Posterior vena cava (tissue), 2 donors: ENCODE measurements at places on chromosomes 4 and X. TPM values are rescaled to one million over a fixed set of nuclear protein-coding genes. Genes with fewer than 3 reads are reported as not detected.

DNA sequence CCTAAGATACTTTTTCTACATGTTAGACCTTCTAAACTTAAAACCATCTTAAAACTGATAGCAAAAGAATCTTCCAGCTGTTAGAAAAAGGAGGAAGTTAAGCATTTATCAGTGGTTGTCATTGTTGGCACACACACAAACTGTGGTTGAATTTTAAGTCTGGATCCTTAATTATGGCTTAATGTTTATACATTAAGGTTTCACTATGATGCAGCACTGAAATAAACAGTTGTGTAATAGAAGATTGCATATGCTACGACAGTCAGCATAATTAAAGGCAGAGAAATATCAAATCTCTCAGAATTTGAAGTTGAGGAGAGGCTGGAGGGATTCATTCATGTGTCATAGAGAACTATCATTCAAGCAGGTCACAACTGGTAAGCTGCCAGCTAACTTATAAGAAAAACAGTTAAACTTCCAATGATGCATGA, 32.3 kb downstream of the ADGRA3 start:
- no peak for DNase-seq

GRCh38 chr4:55910140-55910539, 38.6 kb upstream of the CEP135 start:
- DNase-seq = no peak

DNA sequence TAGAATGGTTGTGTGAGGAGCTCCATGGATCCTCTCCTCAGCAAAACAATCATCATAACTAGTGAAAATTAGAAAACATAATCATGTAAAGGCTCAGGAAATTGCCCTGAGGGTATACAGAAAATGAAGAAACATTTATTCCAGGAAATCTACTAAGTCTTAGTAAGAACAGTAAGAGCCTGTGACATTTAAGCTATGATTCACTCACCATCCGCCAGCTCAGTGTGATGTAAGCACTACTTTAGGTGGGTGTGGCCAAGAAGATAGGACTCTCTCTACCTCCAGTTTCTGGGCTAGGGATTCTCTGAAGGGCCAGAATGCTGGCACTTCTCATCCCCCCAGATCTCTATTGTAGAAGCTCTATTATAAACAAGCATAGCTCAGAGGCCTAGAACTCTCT, 147.5 kb downstream of the DLG3 start:
- no peak for DNase-seq

GRCh38 chr4:76867880-76868655, 29.9 kb downstream of the SOWAHB start:
- no peak for DNase-seq

- no peak for DNase-seq
Measured at GRCh38 chr4:184283659-184284335, 66.1 kb upstream of the ENPP6 start.

TMPRSS11D gene
- not detected for total RNA-seq

- no peak for DNase-seq
Measured at GRCh38 chrX:153342762-153343558, 9.0 kb downstream of the ZNF275 start.

GRCh38 chr4:77504407-77504806, 101.2 kb upstream of the CXCL13 start:
- DNase-seq = no peak

DNA sequence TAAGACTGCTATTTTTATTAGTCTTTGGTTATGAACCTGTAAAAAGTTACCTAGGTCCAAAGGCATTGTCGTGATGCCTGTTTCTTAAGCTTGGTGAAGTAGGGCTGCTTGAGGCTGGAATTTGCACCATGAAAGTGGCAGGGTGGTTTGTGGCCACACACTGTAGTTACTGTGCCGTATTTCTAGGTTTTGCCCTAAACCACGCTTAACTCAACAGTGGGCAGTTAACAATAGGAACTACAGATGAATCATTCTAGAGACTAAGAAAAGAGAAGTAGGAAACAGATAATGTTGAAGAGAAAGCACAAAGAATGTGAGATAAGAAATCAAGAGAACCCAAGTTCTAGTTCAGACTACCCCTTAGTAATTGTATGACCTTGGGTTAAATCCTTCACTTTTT, 11.5 kb downstream of the ETNPPL start:
- DNase-seq = no peak

DNA sequence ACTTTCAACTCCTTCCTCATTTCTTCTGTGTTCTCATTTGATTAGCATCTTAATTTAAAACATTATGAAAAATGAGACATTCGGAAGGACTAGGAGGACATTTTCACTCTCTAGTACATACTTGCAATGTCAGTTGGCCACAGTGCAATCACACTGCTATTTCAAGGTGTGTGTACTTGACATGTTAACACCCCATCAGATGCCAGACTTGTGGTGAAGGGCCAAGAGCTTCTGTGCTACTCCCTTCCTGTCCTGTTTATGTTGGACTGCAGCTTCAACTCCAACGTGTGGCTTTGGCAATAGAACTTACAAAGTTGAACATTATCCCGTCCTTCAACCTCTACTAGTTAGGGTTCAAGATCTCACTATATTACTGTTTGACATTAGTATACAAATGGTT, 221.0 kb downstream of the PALLD start:
- DNase-seq = no peak

ODAM gene
- total RNA-seq = not detected

HTR2C gene
- total RNA-seq = not detected

DNA sequence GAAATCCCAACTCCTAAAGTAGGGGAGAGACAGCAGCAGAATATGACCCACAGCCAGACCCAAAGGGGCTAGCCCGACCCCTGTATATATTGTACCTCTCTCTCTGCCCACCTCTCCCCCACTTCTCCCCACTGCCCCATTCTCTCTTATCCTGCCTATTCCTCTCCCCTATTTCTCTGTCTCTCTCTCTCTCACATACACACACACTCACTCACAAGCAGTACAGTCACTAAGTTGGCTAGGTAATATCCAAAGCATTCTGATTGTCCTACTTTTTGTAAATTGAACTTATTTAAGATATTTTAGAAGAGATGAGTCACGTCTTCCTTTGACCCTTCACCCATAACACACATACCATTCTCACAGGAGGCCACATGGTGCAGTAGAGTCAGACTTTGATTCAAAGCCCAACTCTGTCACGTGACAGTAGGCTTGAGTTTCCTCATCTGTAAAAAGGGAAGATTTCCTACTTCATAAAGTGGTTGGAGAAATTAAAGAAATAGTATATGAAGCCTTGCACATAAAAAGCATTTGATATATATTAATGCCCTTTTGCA, 29.5 kb downstream of the SRPX2 start:
- no peak for DNase-seq

CTAG2 gene
- 1.2 TPM for total RNA-seq

FAM241A gene
- total RNA-seq = 6.7 TPM

FAT1 gene
- total RNA-seq = 75.5 TPM

- DNase-seq = no peak
Measured at GRCh38 chr4:71275570-71275969, 63.2 kb upstream of the SLC4A4 start.

- DNase-seq = no peak
Measured at GRCh38 chrX:82756272-82756671, 751.8 kb upstream of the POU3F4 start.

GRCh38 chrX:7580127-7580526, 262.8 kb upstream of the VCX start:
- no peak for DNase-seq

- DNase-seq = no peak
Measured at GRCh38 chrX:132692066-132692465, 203.2 kb upstream of the MBNL3 start.

DNA sequence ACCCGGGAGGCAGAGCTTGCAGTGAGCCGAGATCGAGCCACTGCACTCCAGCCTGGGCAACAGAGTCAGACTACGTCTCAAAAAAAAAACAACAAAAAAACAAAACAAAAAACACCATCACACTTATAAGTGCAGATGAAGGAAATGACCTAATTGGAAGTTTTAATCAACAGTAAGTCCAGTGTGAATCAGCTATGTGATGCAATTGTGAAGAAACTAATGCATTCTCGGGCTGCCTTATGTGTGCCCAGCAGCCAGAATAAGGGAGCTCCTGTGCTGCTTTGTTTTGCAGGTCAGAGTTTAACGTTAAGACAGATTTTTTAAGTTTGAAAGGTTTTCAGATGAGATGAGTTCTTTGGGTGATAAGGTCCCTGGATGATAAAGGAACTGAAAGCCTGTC, 10.8 kb downstream of the DAPP1 start:
- DNase-seq = no peak

- no peak for DNase-seq
Measured at GRCh38 chrX:78522601-78523000, 136.5 kb downstream of the RTL3 start.

DNA sequence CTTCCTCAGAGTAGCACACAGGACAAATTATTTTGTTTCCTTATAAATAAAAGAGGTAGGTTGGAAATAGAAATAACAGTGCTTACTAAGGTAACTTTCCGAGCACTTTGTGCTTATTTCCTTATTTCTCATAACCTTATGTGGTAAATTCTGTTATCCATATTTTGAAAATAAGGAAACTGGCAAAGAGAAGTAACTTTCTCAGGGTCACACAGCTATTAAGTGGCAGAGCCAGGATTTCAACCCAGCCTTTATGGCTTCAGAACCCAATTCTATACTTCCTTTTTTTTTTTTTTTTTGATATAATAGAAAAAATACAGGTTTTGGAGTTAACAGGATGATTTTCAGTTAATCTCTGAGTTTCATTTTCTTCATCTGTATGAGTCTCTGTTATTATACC, 3.3 kb downstream of the UTP3 start:
- DNase-seq = no peak

- DNase-seq = peak; percentile 86
Measured at GRCh38 chrX:40152173-40152711, 54.5 kb upstream of the BCOR start.

RPA4 gene
- 1.4 TPM for total RNA-seq
